ENCODE measurements at places on chromosomes 6 and 20. TPM values are rescaled to one million over a fixed set of nuclear protein-coding genes. Genes with fewer than 3 reads are reported as not detected.

HLA-DRA gene
- 13.6 TPM for total RNA-seq

IRAK1BP1 gene
- total RNA-seq = 0.58 TPM

ARMH2 gene
- total RNA-seq = 0.43 TPM

NKX2-2 gene
- total RNA-seq = not detected

ARHGAP40 gene
- total RNA-seq = not detected

WFDC12 gene
- not detected for total RNA-seq

C6orf89 gene
- total RNA-seq = 39.3 TPM

PPP1R16B gene
- total RNA-seq = 77.2 TPM

ULBP1 gene
- 0.48 TPM for total RNA-seq

PLTP gene
- 12.1 TPM for total RNA-seq

SLC4A11 gene
- total RNA-seq = 0.26 TPM

THBD gene
- total RNA-seq = 0.13 TPM

PGM3 gene
- total RNA-seq = 21.3 TPM

C2 gene
- 0.58 TPM for total RNA-seq

RSPO3 gene
- total RNA-seq = not detected

TNXB gene
- 26.8 TPM for total RNA-seq

SHLD1 gene
- total RNA-seq = 12.9 TPM

RAET1G gene
- total RNA-seq = not detected

PBOV1 gene
- total RNA-seq = not detected

MACROD2 gene
- total RNA-seq = not detected

ULBP2 gene
- total RNA-seq = not detected

LAMA2 gene
- 0.28 TPM for total RNA-seq

SSTR4 gene
- total RNA-seq = not detected

DTD1 gene
- total RNA-seq = 45.8 TPM

AVP gene
- total RNA-seq = not detected

NKAPL gene
- total RNA-seq = not detected

EPPIN gene
- total RNA-seq = not detected

C20orf204 gene
- 21.5 TPM for total RNA-seq

UNC5CL gene
- 2.9 TPM for total RNA-seq

SAMD5 gene
- total RNA-seq = not detected

VIP gene
- not detected for total RNA-seq

BFSP1 gene
- 0.48 TPM for total RNA-seq

HLA-DQA1 gene
- total RNA-seq = 1.1 TPM

CYP39A1 gene
- total RNA-seq = not detected

ADGB gene
- not detected for total RNA-seq

RGS19 gene
- 38.6 TPM for total RNA-seq

LY6G5B gene
- total RNA-seq = 25.3 TPM

DYNLT2 gene
- total RNA-seq = 1.6 TPM

ELOVL2 gene
- not detected for total RNA-seq

GHRH gene
- total RNA-seq = not detected

Data from activated T-helper 17 cell treated with anti-CD3 and anti-CD28 coated beads, Interleukin-2, amount 50 U/mL, for 72 hours (primary cell).